Transverse colon (tissue), 4 donors: ENCODE measurements at places on chromosomes 16 and 17. TPM values are rescaled to one million over a fixed set of nuclear protein-coding genes. Genes with fewer than 3 reads are reported as not detected.

ST6GALNAC1 gene
- 232 TPM for total RNA-seq

NPIPA5 gene
- total RNA-seq, result 6.3 TPM

IL21R gene
- total RNA-seq, result 0.27 TPM

- H3K27me3 ChIP-seq, result no peaks in the 10 kb centered on the region
- peaks cover 36% of the 10 kb centered on the region for H3K36me3 ChIP-seq
- no peak overlapping the region for H3K4me3 ChIP-seq
- DNase-seq, result peak; percentile 63
- peaks cover 5% of the 10 kb centered on the region for H3K4me1 ChIP-seq
Observed at GRCh38 chr17:17151962-17152361, 54.2 kb downstream of the PLD6 start.

- no peaks in the 10 kb centered on the region for H3K27me3 ChIP-seq
- H3K4me3 ChIP-seq, result no peak overlapping the region
- DNase-seq, result no peak
- H3K4me1 ChIP-seq, result peaks cover 7% of the 10 kb centered on the region
- H3K27ac ChIP-seq, result peak overlapping the region; percentile 81
- H3K36me3 ChIP-seq, result no peaks in the 10 kb centered on the region
Observed at GRCh38 chr16:50584033-50584722, 36.0 kb downstream of the NKD1 start.

PRSS33 gene
- total RNA-seq, result not detected

DNA sequence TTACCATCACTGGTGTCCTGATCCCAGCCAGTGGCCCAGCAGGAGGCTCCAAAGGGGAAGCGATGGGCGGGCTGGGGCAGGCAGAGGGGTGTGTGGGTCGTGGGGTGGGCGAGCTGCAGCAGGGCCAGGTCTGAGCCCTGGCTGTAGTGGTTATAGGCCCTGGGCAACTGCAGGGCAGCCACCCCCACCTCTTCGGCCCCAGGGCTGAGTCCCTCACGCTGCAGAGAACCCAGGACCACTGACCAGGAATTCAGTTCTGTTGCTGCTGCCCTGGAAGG, 2.2 kb downstream of the PRSS53 start:
- no peak overlapping the region for H3K4me3 ChIP-seq
- no peaks in the 10 kb centered on the region for H3K4me1 ChIP-seq
- H3K27ac ChIP-seq, result no peak overlapping the region
- DNase-seq, result no peak

VTN gene
- not detected for total RNA-seq

- no peak for DNase-seq
- H3K36me3 ChIP-seq, result no peaks in the 10 kb centered on the region
- H3K4me3 ChIP-seq, result no peak overlapping the region
- peaks cover 3% of the 10 kb centered on the region for H3K4me1 ChIP-seq
Observed at GRCh38 chr17:77831474-77832179, 126.9 kb upstream of the TNRC6C start.

DNA sequence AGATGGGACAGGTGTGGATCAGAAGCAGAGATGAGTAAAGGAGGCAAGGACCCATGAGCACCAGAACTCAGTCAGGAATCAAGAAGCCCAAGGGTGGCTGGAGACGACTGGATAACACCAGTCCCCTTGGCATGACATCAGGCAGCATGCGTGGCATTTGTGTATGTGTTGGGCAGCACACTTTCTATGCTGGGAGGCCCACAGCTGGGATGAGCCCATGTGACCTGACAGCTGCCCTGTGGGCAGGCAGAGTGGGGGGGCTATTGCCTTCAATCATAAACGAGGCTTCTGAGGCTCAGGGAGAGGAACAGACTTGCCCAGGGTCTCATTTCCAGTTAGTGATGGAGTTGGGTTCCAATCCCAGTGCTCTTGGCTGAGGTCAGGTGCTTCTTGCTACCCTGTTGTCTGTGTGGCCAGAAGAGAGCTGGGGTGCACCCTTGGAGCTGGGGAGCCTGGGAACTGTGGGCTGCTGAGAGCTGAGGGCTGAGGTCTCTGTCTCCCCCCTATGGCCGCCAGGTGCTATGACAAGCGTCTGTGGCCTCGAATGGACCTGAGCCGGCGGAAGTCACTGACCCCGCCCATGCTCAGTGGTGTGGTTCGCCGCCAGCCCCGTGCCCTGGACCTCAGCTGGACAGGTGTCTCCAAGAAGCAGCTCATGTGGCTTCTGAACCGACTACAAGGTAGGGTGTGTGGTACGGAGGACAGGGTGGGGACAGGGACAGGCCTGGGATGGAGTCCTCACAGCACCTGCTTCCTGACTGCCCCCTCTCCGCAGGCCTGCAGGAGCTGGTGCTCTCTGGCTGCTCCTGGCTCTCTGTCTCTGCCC, 7.1 kb upstream of the ORAI3 start:
- peak; percentile 87 for DNase-seq
- H3K36me3 ChIP-seq, result no peaks in the 10 kb centered on the region
- peaks cover 4% of the 10 kb centered on the region for H3K4me1 ChIP-seq
- no peak overlapping the region for H3K4me3 ChIP-seq
- H3K27me3 ChIP-seq, result no peaks in the 10 kb centered on the region
- H3K27ac ChIP-seq, result peak overlapping the region; percentile 67

PDK2 gene
- 84.6 TPM for total RNA-seq

CRYBA1 gene
- total RNA-seq, result not detected

DNA sequence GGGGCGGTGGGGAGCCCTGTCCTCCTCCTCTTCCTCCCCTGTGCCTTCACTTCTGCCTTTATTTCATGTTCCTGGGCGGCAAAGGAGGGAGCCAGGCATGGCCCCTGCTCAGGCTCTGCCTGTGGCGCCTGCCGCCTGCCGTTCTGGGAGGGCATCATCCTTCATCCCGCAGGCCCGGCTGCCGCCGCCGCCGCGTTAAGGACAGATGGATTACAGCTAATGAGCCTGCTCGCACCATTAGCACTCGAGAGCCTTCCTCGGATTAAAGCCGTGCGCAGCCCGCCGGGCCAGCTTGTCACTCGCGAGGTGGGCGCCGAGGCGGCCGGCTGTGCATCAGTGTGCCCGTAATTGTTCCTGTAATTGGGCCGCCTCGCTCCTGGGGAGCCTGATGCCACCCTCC, 127.7 kb upstream of the GSE1 start:
- H3K36me3 ChIP-seq, result no peaks in the 10 kb centered on the region
- H3K27ac ChIP-seq, result no peak overlapping the region
- no peaks in the 10 kb centered on the region for H3K4me1 ChIP-seq
- DNase-seq, result no peak
- no peaks in the 10 kb centered on the region for H3K27me3 ChIP-seq

DNA sequence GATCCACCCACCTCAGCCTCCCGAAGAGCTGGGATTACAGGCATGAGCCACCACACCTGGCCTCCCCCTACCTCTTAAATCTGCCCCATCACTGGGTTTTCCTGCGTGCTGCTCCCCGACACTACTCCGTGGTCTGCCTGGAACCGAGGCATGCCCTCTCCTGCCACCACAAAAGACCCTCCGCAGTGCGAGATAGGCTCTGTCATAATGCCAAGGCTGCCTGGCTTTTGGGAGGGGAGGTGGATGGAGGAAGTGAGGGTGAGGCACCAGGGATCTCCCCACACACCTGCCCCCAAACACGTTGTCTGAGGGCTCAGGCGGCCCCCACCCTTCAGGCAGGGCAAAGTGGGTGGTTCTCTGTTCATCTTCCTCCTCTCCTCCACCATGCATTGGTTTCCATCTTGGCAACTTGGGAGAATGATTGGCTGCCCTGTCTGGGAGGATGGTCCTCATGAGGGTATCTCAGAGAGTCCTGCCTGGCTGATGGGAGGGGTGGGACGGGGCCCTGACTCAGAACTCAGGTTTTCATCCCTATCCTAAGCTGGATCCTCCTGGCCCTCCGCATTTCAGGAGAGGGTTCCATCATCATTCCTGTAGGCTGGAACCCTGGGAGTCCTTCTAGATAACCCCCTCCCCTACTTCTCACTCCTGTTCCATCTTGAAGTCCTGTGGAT, 23.2 kb downstream of the IGFBP4 start:
- no peak overlapping the region for H3K27ac ChIP-seq
- H3K4me1 ChIP-seq, result peaks cover 10% of the 10 kb centered on the region
- no peaks in the 10 kb centered on the region for H3K36me3 ChIP-seq
- H3K27me3 ChIP-seq, result no peaks in the 10 kb centered on the region

ACSM2A gene
- not detected for total RNA-seq

ANKRD13B gene
- 2.9 TPM for total RNA-seq

- no peak overlapping the region for H3K4me3 ChIP-seq
- no peaks in the 10 kb centered on the region for H3K27me3 ChIP-seq
- H3K27ac ChIP-seq, result no peak overlapping the region
Observed at GRCh38 chr16:68146585-68146984, 61.4 kb downstream of the NFATC3 start.

DNA sequence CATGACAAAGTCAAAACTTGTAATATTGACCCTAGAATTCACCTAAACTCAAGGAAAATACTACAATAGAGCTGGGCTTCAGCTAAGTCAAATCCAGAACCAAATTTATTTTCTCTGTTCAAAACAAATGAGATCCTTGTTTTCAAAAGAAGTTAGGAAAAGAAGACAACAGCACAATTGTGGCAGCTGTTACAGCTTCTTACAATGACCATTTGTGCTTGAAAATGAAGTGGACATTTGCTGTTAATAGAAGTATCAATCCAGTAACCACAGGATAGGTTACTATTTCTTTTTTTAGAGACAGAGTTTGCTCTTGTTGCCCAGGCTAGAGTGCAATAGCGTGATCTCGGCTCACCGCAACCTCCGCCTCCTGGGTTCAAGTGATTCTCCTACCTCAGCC, 44.4 kb downstream of the APPBP2 start:
- no peak for DNase-seq
- H3K4me3 ChIP-seq, result no peak overlapping the region
- no peaks in the 10 kb centered on the region for H3K4me1 ChIP-seq
- H3K27me3 ChIP-seq, result no peaks in the 10 kb centered on the region
- H3K36me3 ChIP-seq, result no peaks in the 10 kb centered on the region

GRCh38 chr17:49003557-49004511, 6.6 kb downstream of the IGF2BP1 start:
- H3K36me3 ChIP-seq, result no peaks in the 10 kb centered on the region
- H3K27me3 ChIP-seq, result peaks cover 99% of the 10 kb centered on the region
- peaks cover 5% of the 10 kb centered on the region for H3K4me1 ChIP-seq
- no peak for DNase-seq
- H3K4me3 ChIP-seq, result no peak overlapping the region

TBC1D3 gene
- total RNA-seq, result not detected

DNA sequence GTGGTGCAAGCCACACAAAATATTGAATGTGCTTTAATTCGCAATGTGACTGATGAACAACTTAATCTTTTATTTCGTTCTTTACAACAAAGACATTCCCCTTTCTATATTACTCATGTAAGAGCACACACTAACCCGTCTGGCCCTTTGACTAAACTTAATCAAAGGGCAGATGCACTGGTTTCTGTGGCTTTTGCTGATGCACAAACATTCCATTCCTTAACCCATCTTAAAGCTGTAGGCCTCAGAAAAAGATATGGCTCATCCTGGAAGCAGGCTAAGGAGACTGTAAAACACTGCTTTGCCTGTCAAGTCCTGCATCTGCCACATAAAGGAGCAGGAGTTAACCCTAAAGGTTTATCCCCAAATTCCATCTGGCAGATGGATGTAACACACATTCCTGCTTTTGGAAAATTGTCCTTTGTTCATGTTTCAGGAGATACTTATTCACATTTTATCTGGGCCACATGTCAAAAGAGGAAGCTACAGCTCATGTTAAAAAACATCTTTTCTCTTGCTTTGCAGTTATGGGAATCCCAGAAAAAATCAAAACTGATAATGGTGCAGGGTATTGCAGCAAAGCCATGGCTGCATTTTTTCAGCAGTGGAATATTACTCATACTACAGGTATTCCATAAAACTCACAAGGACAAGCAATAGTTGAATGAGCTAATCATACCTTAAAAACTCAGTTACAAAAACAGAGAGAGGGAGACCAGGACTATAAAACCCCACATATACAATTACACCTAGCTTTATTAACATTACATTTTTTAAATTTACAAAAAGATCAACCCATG, 137.2 kb downstream of the AHSP start:
- no peak overlapping the region for H3K27ac ChIP-seq
- no peaks in the 10 kb centered on the region for H3K36me3 ChIP-seq
- H3K4me1 ChIP-seq, result no peaks in the 10 kb centered on the region
- no peak for DNase-seq
- H3K27me3 ChIP-seq, result no peaks in the 10 kb centered on the region
- H3K4me3 ChIP-seq, result no peak overlapping the region

ZNF750 gene
- total RNA-seq, result not detected

GPRC5B gene
- 17.3 TPM for total RNA-seq

- peak overlapping the region; percentile 95 for H3K27ac ChIP-seq
- H3K4me1 ChIP-seq, result peaks cover 52% of the 10 kb centered on the region
- peak; percentile 46 for DNase-seq
- no peaks in the 10 kb centered on the region for H3K27me3 ChIP-seq
- no peak overlapping the region for H3K4me3 ChIP-seq
Observed at GRCh38 chr16:85029408-85029784, 1.8 kb downstream of the KIAA0513 start.

GRCh38 chr17:3982113-3982512, 17.9 kb upstream of the ATP2A3 start:
- no peak overlapping the region for H3K4me3 ChIP-seq
- H3K36me3 ChIP-seq, result no peaks in the 10 kb centered on the region
- H3K4me1 ChIP-seq, result peaks cover 24% of the 10 kb centered on the region
- DNase-seq, result no peak
- no peaks in the 10 kb centered on the region for H3K27me3 ChIP-seq
- H3K27ac ChIP-seq, result no peak overlapping the region

GRCh38 chr16:49788572-49788971, 67.3 kb downstream of the ZNF423 start:
- H3K36me3 ChIP-seq, result no peaks in the 10 kb centered on the region
- no peaks in the 10 kb centered on the region for H3K27me3 ChIP-seq
- H3K27ac ChIP-seq, result peak overlapping the region; percentile 53
- DNase-seq, result no peak
- H3K4me1 ChIP-seq, result no peaks in the 10 kb centered on the region

MT1M gene
- 2.7 TPM for total RNA-seq

DNA sequence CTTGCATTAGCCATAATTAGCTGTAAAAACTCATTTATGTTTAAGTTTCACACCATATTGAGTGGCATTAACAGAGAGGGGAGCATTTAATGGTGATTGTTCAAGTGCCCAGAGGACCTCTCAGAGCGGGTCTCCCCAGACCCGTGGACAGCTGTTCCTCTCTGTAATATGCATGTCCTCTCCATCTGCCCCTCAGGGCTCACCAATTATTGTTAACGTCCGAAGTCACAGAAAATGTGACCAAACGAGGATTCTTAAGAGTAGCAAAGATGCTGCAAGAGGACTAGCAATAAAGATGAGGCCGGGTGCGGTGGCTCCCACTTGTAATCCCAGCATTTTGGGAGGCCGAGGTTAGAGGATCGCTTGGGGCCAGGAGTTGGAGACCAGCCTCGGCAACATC, 130.2 kb downstream of the CPPED1 start:
- no peak overlapping the region for H3K4me3 ChIP-seq
- no peak overlapping the region for H3K27ac ChIP-seq
- peaks cover 3% of the 10 kb centered on the region for H3K36me3 ChIP-seq
- H3K4me1 ChIP-seq, result no peaks in the 10 kb centered on the region
- DNase-seq, result no peak
- H3K27me3 ChIP-seq, result no peaks in the 10 kb centered on the region

- DNase-seq, result no peak
- H3K4me1 ChIP-seq, result peaks cover 16% of the 10 kb centered on the region
- H3K27me3 ChIP-seq, result no peaks in the 10 kb centered on the region
- peak overlapping the region; percentile 54 for H3K27ac ChIP-seq
Observed at GRCh38 chr16:72788269-72788809, 259.6 kb downstream of the ZFHX3 start.
